ENCODE measurements at places on chromosomes 7 and 10.
A peak's percentile ranks its signal among the peaks of the same experiment; 100 is the strongest.

DNA sequence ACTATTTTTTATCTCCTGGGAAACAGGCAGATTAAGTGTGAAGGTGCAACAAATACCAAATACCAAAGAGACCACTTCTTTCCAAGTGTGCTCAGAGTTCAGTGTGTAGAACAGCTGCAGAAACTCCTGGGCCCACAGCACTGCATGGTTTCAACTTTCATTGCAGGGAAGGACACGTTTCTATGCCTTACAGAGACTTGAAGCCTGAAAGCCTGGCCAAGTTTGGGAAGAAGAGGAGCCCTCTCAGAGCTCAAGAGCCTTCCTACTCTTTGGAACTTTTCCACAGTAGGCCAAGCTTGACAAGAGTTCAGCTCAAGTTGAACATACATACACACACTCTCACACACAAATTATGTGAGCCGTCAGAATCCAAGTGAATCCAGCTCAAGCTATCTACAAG is 2.5 kb downstream of the HOXA4 start:
- DNase-seq = no peak

DNA sequence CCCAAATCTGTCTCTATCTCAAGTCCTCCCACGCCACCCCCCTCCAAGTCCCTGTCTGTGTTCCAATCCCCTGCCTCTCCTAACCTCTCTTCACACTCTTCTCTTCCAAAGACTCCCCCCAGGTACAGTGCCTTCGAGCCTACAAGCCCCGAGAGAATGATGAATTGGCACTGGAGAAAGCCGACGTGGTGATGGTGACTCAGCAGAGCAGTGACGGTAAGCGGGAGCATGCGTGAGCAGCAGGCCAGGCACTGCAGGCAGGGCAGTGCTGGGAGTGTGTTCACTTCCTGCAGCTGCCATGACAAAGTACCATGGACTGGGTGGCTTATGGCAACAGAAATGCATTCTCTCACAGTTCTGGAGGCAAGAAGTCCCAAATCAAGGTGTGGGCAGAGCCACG is 23.4 kb downstream of the ARHGEF5 start:
- no peak for DNase-seq

DNA sequence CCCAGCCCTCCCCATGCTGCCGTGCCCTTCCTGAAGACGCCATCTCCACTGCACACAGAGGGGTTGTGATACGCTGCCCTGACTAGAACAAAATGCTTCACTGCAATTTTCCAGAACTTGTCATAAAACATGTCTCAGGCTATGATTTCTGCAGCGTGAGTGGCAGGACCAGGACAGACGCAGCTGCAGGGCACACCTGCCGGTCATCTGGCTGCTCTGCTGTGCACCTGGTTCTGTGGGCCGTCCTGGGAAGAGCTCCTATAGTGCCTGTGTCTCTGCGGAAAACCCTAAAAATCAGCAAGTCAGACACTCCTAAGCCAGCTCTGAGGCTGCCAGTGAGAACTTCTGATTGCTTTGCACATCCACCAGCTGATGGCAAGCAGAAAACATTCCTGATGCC is 39.7 kb upstream of the DIP2C start:
- DNase-seq = no peak

DNA sequence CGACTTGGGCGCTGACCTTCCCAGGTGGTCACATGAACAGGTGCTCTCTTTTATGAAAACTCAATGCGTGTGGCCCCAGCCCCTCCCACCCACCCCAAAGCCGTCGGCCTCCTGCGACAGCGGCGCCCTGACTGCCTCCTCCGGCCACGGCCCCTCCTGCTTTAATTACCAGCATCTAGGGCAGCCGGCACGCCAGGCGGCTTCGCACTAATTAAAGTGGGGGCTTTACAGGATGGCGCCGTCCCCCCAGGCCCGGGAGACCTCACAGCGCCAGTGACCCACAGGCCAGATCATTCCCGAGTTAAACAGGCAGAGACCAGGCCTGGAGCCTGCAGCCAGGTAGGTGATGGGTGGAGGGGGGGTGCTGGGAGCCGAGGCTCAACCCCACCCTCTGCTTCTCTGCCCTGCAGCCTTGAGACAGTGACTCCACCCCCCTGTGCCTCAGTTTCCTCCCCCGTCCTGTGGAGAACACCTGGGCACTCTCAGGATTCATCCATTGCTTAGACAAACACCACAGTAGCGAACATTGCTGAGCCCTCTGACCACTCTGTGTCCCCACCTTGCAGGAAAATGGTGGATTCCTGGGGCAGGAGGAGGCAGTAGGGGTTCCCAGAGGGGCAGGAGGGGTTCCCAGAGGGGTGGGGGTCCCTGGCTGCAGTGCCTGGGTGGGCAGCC is 100.8 kb downstream of the MICALL2 start:
- DNase-seq = no peak

DNA sequence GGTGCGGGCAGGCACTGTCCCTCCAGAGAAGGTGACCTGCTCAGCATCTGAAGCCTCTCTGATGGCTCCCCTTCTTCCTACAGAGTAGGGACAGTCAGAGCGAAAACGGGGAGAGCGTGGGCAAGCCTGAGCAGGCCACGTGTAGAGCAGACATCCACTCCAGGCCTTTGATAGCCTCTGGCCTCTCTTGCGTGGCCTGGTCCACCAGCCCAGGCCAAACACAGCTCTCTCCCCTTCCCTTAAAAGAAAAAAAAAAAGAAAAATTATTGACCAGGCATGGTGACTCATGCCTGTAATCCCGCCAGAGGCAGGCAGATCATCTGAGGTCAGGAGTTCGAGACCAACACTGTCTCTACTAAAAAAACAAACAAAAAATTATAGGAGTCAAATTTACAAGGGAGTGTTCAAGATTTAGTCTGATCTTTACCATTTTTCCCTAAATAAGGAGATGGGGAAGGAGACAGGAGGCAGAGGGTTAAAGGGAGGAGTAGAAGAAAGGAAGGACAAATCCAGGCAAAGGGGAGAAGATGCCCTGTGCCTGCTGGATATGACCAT is 84.8 kb downstream of the PLXNA4 start:
- DNase-seq = no peak

DNA sequence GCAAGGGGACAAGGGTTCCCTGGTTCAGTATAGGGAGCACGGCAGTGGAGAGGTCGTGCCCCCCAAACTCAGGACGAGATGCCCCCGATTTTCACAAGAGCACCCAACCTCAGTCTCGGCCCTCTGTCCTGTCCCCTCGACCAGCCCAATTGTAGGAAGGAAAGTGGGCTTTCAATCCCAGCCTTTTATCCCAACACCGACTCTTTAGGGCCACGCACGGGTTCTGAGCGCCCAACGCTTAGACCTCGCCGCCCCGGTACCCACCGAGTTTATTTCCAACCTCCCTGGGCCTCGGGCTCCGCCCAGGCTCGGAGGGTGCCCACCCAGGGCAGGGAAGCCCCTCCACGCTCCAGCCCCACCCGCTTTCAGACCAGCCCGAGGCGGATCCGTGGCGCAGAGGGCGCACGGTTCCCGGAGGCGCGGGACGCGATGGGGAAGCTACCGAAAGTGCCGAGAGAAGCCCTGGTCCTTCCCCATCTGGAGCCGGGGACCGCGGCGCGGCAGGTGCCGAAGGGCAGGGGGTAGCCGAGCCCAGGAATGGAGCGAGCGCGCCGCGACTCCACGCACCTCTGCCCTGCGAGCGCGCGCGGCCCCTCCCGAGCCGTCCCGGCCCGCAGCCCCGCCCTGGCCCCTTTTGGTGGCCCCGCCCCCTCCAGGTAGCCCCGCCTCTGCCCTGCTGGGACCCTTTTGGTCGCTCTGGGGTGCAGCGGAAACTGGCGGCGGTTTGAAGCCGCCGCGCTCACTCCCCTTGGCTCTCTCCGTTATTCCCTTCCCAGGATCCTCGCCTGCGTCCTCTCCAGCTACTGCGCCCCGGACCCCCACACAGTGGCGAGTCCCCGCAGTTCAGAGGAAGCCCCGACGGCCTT is 20.4 kb downstream of the GRID2IP start:
- peak; percentile 30 for DNase-seq

- DNase-seq = no peak
Observed at GRCh38 chr7:105337529-105337928, 51.2 kb downstream of the SRPK2 start.
